Bronchial smooth muscle cell (primary cell): ENCODE measurements at places on chromosomes 3 and 15. TPM values are rescaled to one million over a fixed set of nuclear protein-coding genes. Genes with fewer than 3 reads are reported as not detected.

GPR149 gene
- not detected in 2 replicates for total RNA-seq

CIB2 gene
- 1.1 and 1.8 TPM in 2 replicates for total RNA-seq

PLSCR2 gene
- total RNA-seq: 0.32 TPM in 1 of 2 replicates, not detected in the other

ACKR4 gene
- 4.3 and 4.7 TPM in 2 replicates for total RNA-seq

SCAMP5 gene
- total RNA-seq: 0.52 and 0.79 TPM in 2 replicates

NEK10 gene
- 16.7 and 41.3 TPM in 2 replicates for total RNA-seq

CASR gene
- total RNA-seq: not detected in 2 replicates

ENTPD3 gene
- under 0.01 and 0.09 TPM in 2 replicates for total RNA-seq

TRPM1 gene
- not detected in 2 replicates for total RNA-seq

TMC3 gene
- total RNA-seq: under 0.01 TPM in 1 of 2 replicates, not detected in the other

C3orf49 gene
- not detected in 2 replicates for total RNA-seq

SEMA3F gene
- 2.1 and 4.7 TPM in 2 replicates for total RNA-seq

DTX3L gene
- total RNA-seq: 8.8 and 14.2 TPM in 2 replicates

COLQ gene
- total RNA-seq: 0.43 and 0.95 TPM in 2 replicates

JMJD7 gene
- total RNA-seq: 0.79 and 1.8 TPM in 2 replicates

KLHL40 gene
- total RNA-seq: 0.09 TPM in 1 of 2 replicates, not detected in the other

LRRC31 gene
- not detected in 2 replicates for total RNA-seq

DNAJA4 gene
- total RNA-seq: 1.2 and 1.4 TPM in 2 replicates

CFAP100 gene
- total RNA-seq: not detected in 2 replicates

WDR93 gene
- total RNA-seq: 0.09 and 0.16 TPM in 2 replicates

ZNF385D gene
- 1.1 and 1.5 TPM in 2 replicates for total RNA-seq

C3orf70 gene
- 0.16 and 0.34 TPM in 2 replicates for total RNA-seq
